ENCODE measurements at places on chromosomes 4 and X.

DNA sequence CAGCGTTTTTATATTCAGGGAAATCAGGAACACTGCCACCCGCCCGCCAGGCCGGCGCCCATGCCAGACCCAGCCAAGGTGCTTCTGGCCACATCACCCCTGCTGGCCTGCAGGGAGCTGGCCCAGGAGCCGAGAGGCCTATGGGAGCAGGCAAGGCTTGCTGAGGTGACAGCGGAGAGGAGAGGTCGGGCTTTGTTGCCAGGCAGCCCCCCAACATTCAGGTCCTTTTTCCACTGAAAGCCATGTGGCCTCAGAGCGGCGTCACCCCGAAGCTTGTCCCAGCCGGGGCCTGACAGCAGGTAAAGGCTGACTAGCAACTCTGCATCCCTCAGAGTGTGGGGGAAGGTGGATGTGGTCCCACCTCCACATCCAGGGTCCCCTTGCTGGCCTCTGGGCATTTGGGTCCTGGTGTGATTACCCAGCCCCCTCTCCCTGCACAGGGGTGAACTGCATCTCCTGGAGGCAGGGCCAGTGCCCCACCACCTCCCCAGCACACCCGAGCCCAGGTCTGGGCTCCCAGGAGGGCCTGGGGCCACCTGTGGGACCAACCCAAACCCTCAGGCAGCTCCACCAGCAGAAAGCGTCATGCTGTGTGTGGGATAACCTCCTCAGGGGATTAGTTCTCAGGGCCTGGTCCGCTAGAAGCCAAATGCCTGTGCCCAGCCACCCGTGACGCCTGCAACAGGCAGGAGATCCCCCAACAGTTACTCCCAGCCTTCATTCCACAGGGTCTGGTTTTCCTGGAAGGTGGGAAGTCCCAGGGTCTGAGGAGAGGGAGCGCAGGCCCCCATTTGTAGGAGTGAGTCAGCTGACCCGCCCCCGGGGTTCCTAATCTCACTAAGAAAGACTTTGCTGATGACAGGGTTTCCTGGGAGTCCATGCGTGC is at the start of gene PDE6B:
Gene PDE6B, plus strand, starts transcription at position 869 of the 886 bp plus-strand sequence. CDS start 54 bp downstream, outside the sequence.
- no peak for DNase-seq

DNA sequence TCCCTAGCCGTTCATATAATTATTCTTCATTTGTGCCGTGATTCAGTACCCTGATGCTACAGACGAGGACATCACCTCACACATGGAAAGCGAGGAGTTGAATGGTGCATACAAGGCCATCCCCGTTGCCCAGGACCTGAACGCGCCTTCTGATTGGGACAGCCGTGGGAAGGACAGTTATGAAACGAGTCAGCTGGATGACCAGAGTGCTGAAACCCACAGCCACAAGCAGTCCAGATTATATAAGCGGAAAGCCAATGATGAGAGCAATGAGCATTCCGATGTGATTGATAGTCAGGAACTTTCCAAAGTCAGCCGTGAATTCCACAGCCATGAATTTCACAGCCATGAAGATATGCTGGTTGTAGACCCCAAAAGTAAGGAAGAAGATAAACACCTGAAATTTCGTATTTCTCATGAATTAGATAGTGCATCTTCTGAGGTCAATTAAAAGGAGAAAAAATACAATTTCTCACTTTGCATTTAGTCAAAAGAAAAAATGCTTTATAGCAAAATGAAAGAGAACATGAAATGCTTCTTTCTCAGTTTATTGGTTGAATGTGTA is 7.0 kb downstream of the SPP1 start:
- no peak for DNase-seq

- DNase-seq, result no peak
Observed at GRCh38 chr4:79492148-79492547, 84.1 kb upstream of the GK2 start.

DNA sequence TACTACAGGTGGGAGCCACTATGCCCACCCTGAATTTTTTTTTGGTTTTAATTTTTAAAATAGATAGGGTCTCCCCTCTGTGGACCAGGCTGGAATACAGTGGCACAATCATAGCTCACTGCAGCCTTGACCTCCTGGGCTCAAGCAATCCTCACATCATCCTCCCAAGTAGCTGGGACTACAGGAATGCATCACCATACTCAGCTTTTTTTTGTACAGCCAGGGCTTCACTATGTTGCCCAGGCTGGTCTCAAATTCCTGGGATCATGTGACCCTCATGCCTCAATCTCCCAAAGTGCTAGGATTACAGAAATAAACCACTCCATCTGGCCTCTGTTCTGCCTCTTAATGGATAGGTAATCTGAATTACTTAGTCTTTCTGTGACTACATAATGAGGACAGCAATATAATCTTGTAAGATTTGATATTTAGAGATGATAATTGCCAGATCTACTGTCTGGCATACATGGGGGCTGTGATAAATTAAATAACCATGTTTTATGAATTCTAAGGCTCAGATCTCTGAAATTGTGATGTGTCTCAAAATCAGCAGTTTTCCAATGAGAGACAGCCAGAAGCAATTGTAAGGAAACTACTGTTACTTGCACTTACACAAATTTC is 26.7 kb downstream of the PDS5A start:
- DNase-seq, result no peak

DNA sequence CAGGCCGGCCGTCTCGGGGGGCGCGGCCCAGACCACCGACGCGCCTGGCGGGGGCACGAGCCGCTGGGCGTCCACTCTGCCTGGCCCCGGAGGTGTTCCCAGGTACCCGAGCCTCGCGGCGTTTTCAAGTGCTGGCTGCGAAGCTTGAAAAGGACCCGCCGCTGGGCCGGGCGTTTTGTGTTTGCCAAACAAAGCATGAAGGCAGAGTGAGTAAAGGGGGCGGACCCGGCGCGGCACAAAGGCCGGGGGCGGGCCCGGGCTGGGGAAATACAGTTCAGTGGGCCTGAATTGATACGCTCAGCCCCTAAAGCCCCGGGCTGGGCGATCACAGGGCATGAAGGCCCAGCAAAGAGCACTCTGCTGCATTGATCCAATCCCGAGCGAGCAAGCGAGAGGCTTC is 65.4 kb downstream of the SOX3 start:
- no peak for DNase-seq

DNA sequence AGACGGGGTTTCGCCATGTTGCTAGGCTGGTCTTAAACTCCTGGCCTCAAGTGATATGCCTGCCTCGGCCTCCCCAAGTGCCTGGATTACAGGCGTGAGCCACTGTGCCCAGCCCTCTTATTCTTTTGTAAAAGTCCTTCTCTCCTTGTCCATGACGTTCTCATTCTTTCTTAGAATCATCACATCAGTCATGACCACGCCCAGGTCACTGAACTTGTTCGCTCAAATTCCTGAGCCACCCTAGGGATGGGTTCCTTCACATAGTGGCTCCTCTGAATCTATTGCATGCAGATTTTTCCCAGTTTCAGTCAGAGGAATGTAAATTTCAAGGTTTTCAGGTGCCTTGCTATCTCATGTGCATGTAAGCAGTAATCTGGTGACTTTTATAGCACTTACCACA is 15.7 kb downstream of the JADE1 start:
- no peak for DNase-seq

GRCh38 chrX:106378616-106379015 is 210.5 kb downstream of the PWWP3B start:
- DNase-seq, result no peak

- no peak for DNase-seq
Observed at GRCh38 chr4:113943863-113944262, 35.6 kb downstream of the ARSJ start.

- no peak for DNase-seq
Observed at GRCh38 chr4:82989575-82990429, 20.8 kb downstream of the LIN54 start.

- no peak for DNase-seq
Observed at GRCh38 chr4:3122081-3122563, 47.6 kb downstream of the HTT start.

DNA sequence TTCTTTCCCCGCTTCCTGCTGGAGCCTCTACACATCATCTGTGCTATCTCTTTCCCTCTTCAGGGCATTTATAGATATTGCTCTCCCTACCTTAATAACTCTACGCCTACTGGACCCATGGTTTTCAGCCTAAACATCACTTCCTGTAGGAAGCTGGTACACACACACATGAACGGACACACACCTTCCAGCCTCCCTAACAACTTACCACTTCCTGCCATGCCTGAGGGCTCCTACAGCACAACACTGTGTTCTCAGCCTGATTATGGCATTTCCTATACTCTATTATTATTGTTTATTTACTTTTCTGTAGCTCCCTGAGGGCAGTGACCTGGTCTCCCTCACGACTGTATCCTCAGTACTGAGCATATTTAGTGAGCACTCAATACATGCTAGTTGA is 163.6 kb upstream of the MAP3K15 start:
- DNase-seq, result no peak

GRCh38 chr4:123554801-123555232 is 158.2 kb downstream of the SPRY1 start:
- DNase-seq, result no peak

GRCh38 chr4:74287164-74287563 is 21.1 kb upstream of the EPGN start:
- DNase-seq, result no peak

DNA sequence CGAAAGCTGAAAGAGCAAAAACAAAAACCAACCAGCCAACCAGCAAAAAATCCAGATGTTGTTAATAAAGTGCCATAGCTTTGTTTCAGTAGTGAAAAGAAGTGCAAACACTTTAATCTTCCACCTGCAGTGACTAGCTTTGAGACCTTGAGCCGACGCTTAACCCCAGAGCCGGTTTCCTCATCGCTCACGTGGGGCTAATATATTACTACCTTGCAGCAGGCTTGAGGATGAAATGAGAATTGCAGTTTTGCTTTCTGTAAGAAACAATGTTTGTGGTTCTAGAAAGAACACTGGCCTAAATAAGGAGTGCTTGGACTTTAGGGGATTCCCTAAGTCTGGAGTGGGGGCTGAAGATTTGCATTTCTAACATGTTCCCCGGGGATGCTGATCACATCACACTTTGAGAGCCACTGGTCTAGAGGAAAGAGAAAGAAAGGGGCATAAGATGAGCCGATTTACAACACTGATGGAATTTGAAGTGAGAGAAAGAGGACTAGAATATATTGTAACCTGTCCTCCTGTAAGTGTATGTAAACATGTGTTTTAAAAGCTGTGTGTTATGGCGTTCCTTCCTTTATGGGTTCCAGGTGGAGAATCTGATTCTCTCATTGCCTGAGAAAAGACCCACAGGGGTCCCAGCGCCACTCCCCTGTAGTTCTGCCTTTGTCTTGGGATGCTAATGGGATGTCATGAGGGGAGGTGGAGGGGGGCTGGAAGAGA is 1.4 kb downstream of the FGF2 start:
- DNase-seq, result peak; percentile 3

- no peak for DNase-seq
Observed at GRCh38 chrX:110759785-110760184, 35.8 kb downstream of the CHRDL1 start.

- DNase-seq, result no peak
Observed at GRCh38 chrX:16807976-16808542, 21.8 kb downstream of the TXLNG start.

DNA sequence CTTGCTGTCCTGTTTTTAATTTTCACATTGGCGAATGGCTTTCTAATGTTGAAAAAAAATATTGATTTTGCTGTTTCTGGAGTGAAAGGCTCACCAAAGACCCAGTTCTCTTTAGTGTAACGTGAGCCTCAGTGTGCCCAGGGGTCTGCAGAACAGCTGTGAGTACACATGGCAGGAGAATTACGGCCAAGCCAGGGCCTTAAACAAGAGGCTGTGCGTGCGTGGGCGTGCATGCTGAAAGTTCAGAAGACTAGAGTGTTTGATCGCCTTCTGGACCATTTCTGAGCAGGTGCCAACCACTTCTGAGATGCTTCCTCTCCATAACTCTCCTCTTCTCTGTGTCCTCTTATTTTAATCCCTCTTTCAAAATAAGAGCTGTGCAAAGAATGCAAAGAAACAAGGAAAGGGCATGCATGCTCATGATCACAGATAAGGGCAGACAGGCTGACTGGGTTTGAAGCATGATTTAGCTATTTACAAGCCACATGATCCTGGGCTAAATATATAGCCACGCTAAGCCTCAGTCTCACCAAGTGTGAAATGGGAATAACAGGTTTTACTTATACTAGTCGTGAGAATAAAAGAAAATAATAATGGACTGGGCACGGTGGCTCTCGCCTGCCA is 9.9 kb downstream of the PHEX start:
- no peak for DNase-seq
